ENCODE measurements at places on chromosomes 11 and 22. TPM values are rescaled to one million over a fixed set of nuclear protein-coding genes. Genes with fewer than 3 reads are reported as not detected.

- H3K4me1 ChIP-seq, result no peaks in the 10 kb centered on the region
- no peak overlapping the region for H3K4me3 ChIP-seq
- peaks cover 1% of the 10 kb centered on the region for H3K27me3 ChIP-seq
- peaks cover 8% of the 10 kb centered on the region for H3K36me3 ChIP-seq
- no peak overlapping the region for H3K27ac ChIP-seq
These were observed 44.4 kb upstream of the CARD18 start for GRCh38 chr11:105183987-105184386.

- no peak overlapping the region for H3K4me3 ChIP-seq
- no peak overlapping the region for H3K27ac ChIP-seq
- H3K36me3 ChIP-seq, result no peaks in the 10 kb centered on the region
- DNase-seq, result no peak
- peaks cover 3% of the 10 kb centered on the region for H3K27me3 ChIP-seq
These were observed 111.0 kb downstream of the ST3GAL4 start for GRCh38 chr11:126466236-126467045.

The TNNT3 gene
- total RNA-seq, result 28.0 TPM

GRCh38 chr11:73012121-73012863, 129.8 kb downstream of the FCHSD2 start:
- peaks cover 44% of the 10 kb centered on the region for H3K36me3 ChIP-seq
- DNase-seq, result no peak
- peaks cover 8% of the 10 kb centered on the region for H3K4me1 ChIP-seq

DNA sequence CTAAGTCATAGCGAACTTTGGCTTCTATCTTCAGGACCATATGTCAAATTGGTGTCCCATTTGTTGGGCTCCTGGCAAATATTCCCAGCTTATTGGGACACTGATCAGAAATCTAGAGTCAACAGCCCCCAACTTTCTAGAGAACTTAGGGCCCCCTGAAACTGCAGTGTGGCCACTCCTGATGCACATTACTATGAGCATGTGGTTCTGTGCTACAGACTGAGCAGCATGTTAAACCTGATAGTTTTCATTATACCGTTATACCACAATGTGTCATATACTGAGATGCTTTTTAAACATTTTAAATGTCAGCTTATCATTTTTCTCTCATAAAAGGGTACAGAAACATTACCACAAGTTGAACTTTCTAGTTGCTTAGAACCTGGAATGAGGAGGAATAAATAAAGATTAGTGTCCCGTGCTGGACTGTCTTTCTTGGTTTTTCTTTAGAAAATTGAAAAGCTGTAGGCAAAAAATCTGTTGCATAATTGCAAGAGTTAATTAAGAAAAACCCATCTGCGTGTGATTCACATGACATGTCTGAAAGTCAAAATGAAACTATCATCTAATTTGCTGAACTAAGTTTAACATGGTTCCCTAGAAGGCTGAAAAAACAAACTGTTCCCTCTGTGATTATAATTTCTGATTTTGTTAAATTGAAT, 16.4 kb upstream of the CTSC start:
- no peak for DNase-seq
- no peak overlapping the region for H3K4me3 ChIP-seq
- no peaks in the 10 kb centered on the region for H3K27me3 ChIP-seq
- peaks cover 11% of the 10 kb centered on the region for H3K4me1 ChIP-seq
- no peak overlapping the region for H3K27ac ChIP-seq

DNA sequence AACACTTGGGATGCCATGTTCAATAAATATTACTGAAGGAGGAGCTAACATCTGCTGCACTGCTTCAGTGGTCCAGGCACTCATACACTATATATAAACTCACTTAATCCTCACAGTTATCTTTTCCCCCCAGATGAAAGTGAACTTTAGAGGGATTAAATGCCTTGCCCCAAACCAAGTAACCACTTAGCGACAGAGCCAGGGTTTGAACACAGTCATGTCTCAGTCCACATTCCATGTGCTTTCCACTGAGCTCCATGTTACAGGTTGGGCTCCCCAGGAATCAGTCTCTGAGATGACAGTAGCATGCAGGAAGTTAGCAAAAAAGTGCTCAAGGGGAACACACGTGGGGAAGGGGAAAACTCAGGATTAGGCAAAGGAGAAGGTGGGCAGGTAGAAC, 59.3 kb downstream of the ENDOD1 start:
- H3K4me3 ChIP-seq, result no peak overlapping the region
- peaks cover 28% of the 10 kb centered on the region for H3K27me3 ChIP-seq
- peak overlapping the region; percentile 1 for H3K27ac ChIP-seq
- no peaks in the 10 kb centered on the region for H3K36me3 ChIP-seq

The C22orf23 gene
- not detected for total RNA-seq

The ART1 gene
- total RNA-seq, result not detected

The MAPK8IP1 gene
- total RNA-seq, result 2.1 TPM

The IGF2 gene
- total RNA-seq, result not detected

The ARHGAP8 gene
- 2.5 TPM for total RNA-seq

The LARGE2 gene
- total RNA-seq, result 5.6 TPM

The LRRC10B gene
- not detected for total RNA-seq

- H3K27ac ChIP-seq, result no peak overlapping the region
- H3K4me1 ChIP-seq, result peaks cover 22% of the 10 kb centered on the region
- no peaks in the 10 kb centered on the region for H3K36me3 ChIP-seq
- H3K27me3 ChIP-seq, result no peaks in the 10 kb centered on the region
- H3K4me3 ChIP-seq, result no peak overlapping the region
- DNase-seq, result no peak
These were observed 2.9 kb upstream of the CYP2R1 start for GRCh38 chr11:14894657-14895598.

The KCNJ1 gene
- total RNA-seq, result not detected

Data from naive thymus-derived CD8-positive, alpha-beta T cell (primary cell).